ENCODE measurements at places on chromosomes 1 and 21. TPM values are rescaled to one million over a fixed set of nuclear protein-coding genes. Genes with fewer than 3 reads are reported as not detected.

DNA sequence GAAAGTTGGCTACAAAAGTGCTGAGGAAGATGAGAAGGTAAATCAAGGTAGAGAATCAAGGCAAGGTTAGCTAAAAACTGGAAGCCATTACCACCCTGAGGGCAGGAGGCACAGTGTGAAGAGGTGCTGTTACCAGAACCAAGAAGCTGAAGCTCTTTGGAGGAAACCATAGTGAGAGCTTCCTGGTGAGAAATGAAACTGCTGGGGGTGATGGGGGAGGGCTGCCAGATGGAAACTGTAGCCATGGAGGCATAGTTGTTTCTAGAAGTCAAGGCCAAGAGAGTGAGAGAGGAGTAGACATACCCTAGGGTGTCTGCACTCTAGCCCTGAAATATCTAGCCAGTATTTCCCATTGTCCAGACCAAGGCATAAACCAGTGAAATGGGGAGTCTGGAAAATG is 28.7 kb downstream of the IFI44 start:
- no peak overlapping the region for H3K4me3 ChIP-seq
- H3K36me3 ChIP-seq, result no peaks in the 10 kb centered on the region
- H3K27ac ChIP-seq, result no peak overlapping the region

GRCh38 chr1:70754701-70755100 is 292.9 kb downstream of the PTGER3 start:
- no peaks in the 10 kb centered on the region for H3K36me3 ChIP-seq
- DNase-seq, result no peak
- H3K27me3 ChIP-seq, result no peaks in the 10 kb centered on the region
- no peak overlapping the region for H3K4me3 ChIP-seq

- H3K27me3 ChIP-seq, result no peaks in the 10 kb centered on the region
- no peak for DNase-seq
- H3K4me3 ChIP-seq, result no peak overlapping the region
- H3K36me3 ChIP-seq, result no peaks in the 10 kb centered on the region
- no peaks in the 10 kb centered on the region for H3K4me1 ChIP-seq
These were observed 55.2 kb downstream of the ATP1B1 start for GRCh38 chr1:169161496-169162194.

GRCh38 chr1:224256640-224257039 is 73.3 kb downstream of the NVL start:
- H3K4me3 ChIP-seq, result no peak overlapping the region
- peak overlapping the region; percentile 13 for H3K27ac ChIP-seq
- no peaks in the 10 kb centered on the region for H3K36me3 ChIP-seq

Gene SAMD13
- 2.5 TPM for total RNA-seq

GRCh38 chr1:214466403-214467077 is 84.9 kb downstream of the PTPN14 start:
- peak overlapping the region; percentile 52 for H3K27ac ChIP-seq
- DNase-seq, result peak; percentile 26
- H3K27me3 ChIP-seq, result no peaks in the 10 kb centered on the region
- H3K4me1 ChIP-seq, result peaks cover 27% of the 10 kb centered on the region
- no peak overlapping the region for H3K4me3 ChIP-seq
- no peaks in the 10 kb centered on the region for H3K36me3 ChIP-seq

DNA sequence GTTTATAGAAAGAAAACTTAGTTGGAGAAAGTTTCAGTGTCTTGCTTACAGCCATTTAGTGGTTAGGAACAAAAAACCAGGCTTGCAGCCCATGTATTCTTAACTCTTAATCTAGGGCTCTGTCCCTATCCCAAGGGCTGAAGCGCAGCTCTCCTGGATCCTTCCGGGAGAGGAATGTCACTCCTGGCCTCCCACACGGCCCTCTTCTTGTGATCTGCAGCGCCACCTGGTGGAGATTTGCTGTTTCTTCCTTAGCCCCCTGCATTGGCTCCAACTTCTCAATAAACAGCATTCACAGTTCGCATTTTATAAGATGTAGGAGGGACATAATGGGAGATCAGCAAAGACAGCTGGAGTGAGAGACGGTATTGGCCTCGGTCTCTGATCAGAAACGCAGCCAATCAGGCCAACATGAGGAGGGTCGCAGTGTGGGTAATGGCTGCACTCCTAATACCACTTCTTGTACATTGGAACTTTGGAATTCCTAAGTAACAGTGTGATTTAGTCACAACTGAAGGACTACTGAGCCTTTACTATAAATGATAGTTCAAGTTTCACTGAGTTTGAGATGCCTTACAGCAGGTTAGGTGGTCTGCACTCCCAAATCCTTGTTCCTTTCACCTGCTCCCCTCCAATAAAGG is 283.4 kb downstream of the ASTN1 start:
- DNase-seq, result peak; percentile 38
- no peak overlapping the region for H3K27ac ChIP-seq
- H3K27me3 ChIP-seq, result peaks cover 17% of the 10 kb centered on the region
- no peaks in the 10 kb centered on the region for H3K36me3 ChIP-seq
- no peaks in the 10 kb centered on the region for H3K4me1 ChIP-seq
